Cardiac muscle cell (in vitro differentiated cells and primary cell): ENCODE measurements at places on chromosomes 11 and 22. TPM values are rescaled to one million over a fixed set of nuclear protein-coding genes. Genes with fewer than 3 reads are reported as not detected.

- H3K4me1 ChIP-seq: no peaks in the 10 kb centered on the region
- DNase-seq: no peak
- no peak overlapping the region for H3K27ac ChIP-seq
- no peaks in the 10 kb centered on the region for H3K27me3 ChIP-seq
- no peaks in the 10 kb centered on the region for H3K36me3 ChIP-seq
Observed at GRCh38 chr22:33829546-33830280, 90.6 kb downstream of the LARGE1 start.

- no peaks in the 10 kb centered on the region for H3K36me3 ChIP-seq
- no peaks in the 10 kb centered on the region for H3K27me3 ChIP-seq
- no peak for DNase-seq
- H3K4me3 ChIP-seq: no peak overlapping the region
Observed at GRCh38 chr11:12420706-12421105, 43.3 kb downstream of the PARVA start.

- H3K36me3 ChIP-seq: no peaks in the 10 kb centered on the region
- H3K4me1 ChIP-seq: no peaks in the 10 kb centered on the region
- no peaks in the 10 kb centered on the region for H3K27me3 ChIP-seq
- H3K27ac ChIP-seq: no peak overlapping the region
- H3K4me3 ChIP-seq: no peak overlapping the region
- peak; percentile 35 for DNase-seq
Observed at GRCh38 chr22:36569999-36570398, 41.0 kb upstream of the EIF3D start.

- DNase-seq: no peak
- no peaks in the 10 kb centered on the region for H3K27me3 ChIP-seq
- no peak overlapping the region for H3K4me3 ChIP-seq
- no peaks in the 10 kb centered on the region for H3K36me3 ChIP-seq
- H3K4me1 ChIP-seq: no peaks in the 10 kb centered on the region
Observed at GRCh38 chr22:49227670-49228069, 600.0 kb downstream of the BRD1 start.

GRCh38 chr11:31763296-31763695 lies 47.8 kb downstream of the PAX6 start:
- peaks cover 97% of the 10 kb centered on the region for H3K27me3 ChIP-seq
- H3K4me1 ChIP-seq: no peaks in the 10 kb centered on the region
- DNase-seq: no peak
- no peak overlapping the region for H3K4me3 ChIP-seq

DNA sequence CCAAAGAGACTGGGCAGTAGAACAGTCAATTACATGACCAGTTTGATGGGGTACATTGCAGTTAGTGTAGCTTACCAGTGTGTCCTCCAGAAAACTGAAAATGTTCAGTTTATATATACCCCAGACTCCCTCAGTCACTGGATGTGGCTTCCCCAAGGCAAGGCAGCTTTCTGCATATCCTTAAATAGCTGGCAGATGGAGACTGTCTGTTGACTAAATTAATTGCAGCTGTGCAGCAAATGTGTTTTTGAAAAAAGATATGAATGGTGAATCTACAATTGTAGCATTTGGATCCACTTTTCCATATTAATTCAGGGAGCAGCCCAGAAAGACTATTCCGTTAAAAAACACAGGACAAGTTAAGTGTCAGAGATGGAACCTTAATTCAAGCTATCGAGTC lies 565.1 kb upstream of the CCDC179 start:
- H3K4me1 ChIP-seq: no peaks in the 10 kb centered on the region
- no peaks in the 10 kb centered on the region for H3K27me3 ChIP-seq
- no peak overlapping the region for H3K27ac ChIP-seq
- H3K36me3 ChIP-seq: no peaks in the 10 kb centered on the region
- DNase-seq: no peak

DNA sequence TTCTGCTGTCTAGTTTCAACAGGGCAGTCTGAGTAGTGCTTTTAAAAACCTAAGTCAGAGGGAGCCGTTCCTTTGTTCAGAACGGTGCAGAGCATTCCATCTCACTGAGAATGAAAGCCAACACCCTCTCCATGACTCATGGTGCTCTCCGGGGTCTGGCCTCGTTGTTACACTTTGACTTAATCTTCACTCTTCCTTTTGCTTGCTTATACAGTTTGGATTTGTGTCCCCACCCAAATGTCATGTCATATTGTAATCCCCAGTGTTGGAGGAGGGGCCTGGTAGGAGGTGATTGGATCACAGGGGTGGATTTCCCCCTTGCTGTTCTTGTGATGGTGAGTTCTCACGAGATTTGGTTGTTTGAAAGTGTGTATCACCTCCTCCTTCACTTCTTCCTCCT lies 292.2 kb downstream of the ST3GAL4 start:
- no peaks in the 10 kb centered on the region for H3K27me3 ChIP-seq
- no peaks in the 10 kb centered on the region for H3K4me1 ChIP-seq
- H3K27ac ChIP-seq: no peak overlapping the region
- no peak for DNase-seq

DNA sequence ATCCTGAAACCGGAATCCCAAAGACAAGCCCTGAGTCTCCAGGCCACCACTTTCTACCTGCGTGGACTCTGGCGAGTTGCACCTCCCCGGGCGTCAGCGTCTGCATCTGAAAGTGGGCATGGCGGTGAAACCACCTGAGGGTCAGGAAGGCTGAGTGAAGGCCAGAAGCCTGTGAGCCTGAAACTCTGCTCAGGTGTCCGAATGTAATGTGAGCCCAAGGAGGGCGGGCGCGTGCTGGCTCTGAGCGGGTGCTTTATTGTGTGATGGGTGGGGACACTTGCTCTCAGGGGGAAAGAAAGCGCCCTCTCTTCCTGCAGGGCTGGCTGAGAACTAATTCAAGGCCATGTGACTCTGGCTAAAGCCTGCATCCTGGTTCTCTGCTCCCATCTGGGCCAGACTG lies 135.6 kb downstream of the ST3GAL4 start:
- H3K36me3 ChIP-seq: no peaks in the 10 kb centered on the region
- DNase-seq: no peak
- H3K4me1 ChIP-seq: no peaks in the 10 kb centered on the region
- no peak overlapping the region for H3K27ac ChIP-seq

GRCh38 chr11:128917144-128917724 lies 25.4 kb downstream of the TP53AIP1 start:
- H3K27ac ChIP-seq: no peak overlapping the region
- no peak overlapping the region for H3K4me3 ChIP-seq
- DNase-seq: no peak
- H3K27me3 ChIP-seq: no peaks in the 10 kb centered on the region
- peaks cover 14% of the 10 kb centered on the region for H3K4me1 ChIP-seq

GRCh38 chr11:27361649-27362431 lies 1.2 kb downstream of the CCDC34 start:
- peak overlapping the region; percentile 43 for H3K4me3 ChIP-seq
- H3K27me3 ChIP-seq: no peaks in the 10 kb centered on the region
- H3K27ac ChIP-seq: peak overlapping the region; percentile 72
- no peak for DNase-seq
- H3K36me3 ChIP-seq: peaks cover 8% of the 10 kb centered on the region

DNA sequence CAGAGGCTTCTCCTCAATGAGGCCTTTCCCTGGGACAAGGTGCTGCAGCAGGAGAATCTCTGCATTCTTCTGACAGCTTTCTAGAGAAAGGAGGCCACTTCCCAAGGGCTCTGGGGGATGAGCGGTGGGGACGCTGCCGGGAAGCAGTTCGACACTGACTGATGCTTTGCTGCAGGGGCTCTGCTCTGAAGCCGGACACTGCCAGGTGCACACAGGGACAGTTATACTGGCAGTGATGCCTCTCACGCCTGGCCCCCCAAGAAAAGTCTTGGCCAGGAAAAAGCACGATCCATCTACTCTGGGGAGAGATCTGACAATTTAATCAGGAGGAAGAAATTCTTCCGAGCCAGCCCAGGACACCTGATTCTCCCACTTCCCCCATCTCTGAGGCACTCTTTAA lies 456.9 kb downstream of the OPCML start:
- H3K4me3 ChIP-seq: no peak overlapping the region
- no peaks in the 10 kb centered on the region for H3K4me1 ChIP-seq
- H3K27me3 ChIP-seq: peaks cover 64% of the 10 kb centered on the region
- H3K36me3 ChIP-seq: no peaks in the 10 kb centered on the region
- DNase-seq: no peak

DNA sequence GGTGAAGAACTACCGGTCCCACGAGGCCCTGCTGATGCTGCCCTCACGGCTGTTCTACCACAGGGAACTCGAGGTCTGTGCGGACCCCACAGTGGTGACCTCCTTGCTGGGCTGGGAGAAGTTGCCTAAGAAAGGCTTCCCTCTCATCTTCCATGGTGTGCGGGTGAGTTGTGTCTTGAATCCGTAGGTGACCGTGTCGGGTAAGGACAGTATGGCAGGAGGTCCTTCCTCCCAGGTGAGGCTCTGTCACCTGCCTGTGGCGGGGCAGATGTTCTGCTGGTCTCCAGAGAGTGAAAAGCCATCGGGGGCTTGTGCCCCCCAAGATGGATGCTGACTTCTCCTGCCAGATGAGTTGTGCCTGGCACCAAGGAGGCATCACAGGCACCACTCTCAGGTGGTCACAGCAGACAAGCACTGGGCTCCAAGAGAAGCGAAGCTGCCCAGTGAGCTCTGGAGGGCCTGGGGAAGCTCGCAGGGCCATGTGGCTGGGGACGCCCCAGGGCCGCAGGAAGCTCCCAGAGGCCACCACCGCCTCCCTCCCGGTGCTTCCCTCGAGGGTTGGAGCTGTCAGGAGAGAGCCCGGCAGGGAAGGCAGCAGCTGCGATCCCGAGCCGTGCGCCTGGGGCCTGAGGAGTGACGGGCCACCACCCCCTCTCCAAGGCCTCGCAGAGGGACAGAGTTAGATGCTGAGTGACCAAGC lies 17.3 kb upstream of the PANX2 start:
- H3K4me1 ChIP-seq: no peaks in the 10 kb centered on the region
- DNase-seq: no peak
- no peak overlapping the region for H3K4me3 ChIP-seq
- no peaks in the 10 kb centered on the region for H3K27me3 ChIP-seq
- no peaks in the 10 kb centered on the region for H3K36me3 ChIP-seq

DNA sequence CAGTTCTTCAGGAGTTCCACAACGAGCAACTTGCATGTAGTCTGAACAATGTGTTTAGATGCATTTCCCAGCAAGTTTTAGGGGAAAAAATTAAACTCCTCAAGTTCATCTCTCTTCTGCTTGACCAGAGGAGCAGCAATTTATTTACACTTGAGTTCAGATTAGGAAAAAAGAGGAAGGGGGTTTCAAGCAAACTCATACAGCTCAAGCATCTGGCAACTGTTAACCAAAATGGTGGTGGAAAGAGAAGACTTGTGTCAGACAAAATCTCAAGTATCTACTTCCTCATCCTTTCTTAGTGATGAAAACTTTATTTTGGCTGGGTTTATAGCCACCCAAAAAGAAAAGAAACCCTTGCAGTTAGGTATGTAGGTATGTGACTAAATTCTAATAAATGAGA lies 29.1 kb upstream of the PICALM start:
- no peak overlapping the region for H3K27ac ChIP-seq
- no peak overlapping the region for H3K4me3 ChIP-seq
- H3K36me3 ChIP-seq: no peaks in the 10 kb centered on the region
- DNase-seq: no peak
- no peaks in the 10 kb centered on the region for H3K27me3 ChIP-seq

GRCh38 chr11:6737872-6738466 lies 33.8 kb downstream of the OR2AG2 start:
- H3K36me3 ChIP-seq: no peaks in the 10 kb centered on the region
- H3K27me3 ChIP-seq: no peaks in the 10 kb centered on the region
- H3K4me3 ChIP-seq: no peak overlapping the region
- no peaks in the 10 kb centered on the region for H3K4me1 ChIP-seq
- peak; percentile 61 for DNase-seq

- H3K36me3 ChIP-seq: no peaks in the 10 kb centered on the region
- no peaks in the 10 kb centered on the region for H3K27me3 ChIP-seq
- no peaks in the 10 kb centered on the region for H3K4me1 ChIP-seq
- no peak overlapping the region for H3K4me3 ChIP-seq
- H3K27ac ChIP-seq: no peak overlapping the region
Observed at GRCh38 chr11:96168623-96169022, 174.4 kb downstream of the MAML2 start.

GRCh38 chr11:44017443-44018126 lies 30.2 kb upstream of the ACCSL start:
- no peak for DNase-seq
- no peak overlapping the region for H3K27ac ChIP-seq
- H3K4me1 ChIP-seq: peaks cover 5% of the 10 kb centered on the region
- H3K4me3 ChIP-seq: no peak overlapping the region
- H3K36me3 ChIP-seq: no peaks in the 10 kb centered on the region

DNA sequence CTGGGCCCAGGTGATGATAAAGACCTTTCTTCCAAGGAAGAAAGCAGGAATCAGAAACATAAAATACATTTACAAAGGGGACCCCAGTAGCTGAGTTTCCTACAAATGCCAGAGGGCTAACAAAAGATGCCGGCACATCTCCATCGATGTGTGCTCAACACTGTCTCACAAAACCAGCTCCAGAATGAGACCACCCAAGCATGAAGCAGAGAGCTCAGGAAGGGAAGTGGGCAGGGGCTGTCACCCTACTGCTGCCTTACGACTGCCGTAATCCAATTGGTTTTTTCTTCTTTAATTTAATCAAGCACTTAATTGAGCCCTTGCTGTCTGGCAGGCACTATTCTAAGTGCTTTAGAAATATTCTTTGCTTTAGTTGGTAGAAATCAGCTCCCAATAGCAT lies 26.1 kb downstream of the SMCO4 start:
- no peaks in the 10 kb centered on the region for H3K36me3 ChIP-seq
- no peak for DNase-seq
- peaks cover 30% of the 10 kb centered on the region for H3K4me1 ChIP-seq
- H3K27me3 ChIP-seq: no peaks in the 10 kb centered on the region

GRCh38 chr11:61747192-61747966 lies 5.1 kb upstream of the MYRF start:
- H3K27ac ChIP-seq: no peak overlapping the region
- peaks cover 8% of the 10 kb centered on the region for H3K4me1 ChIP-seq
- H3K27me3 ChIP-seq: no peaks in the 10 kb centered on the region
- no peaks in the 10 kb centered on the region for H3K36me3 ChIP-seq
- H3K4me3 ChIP-seq: no peak overlapping the region
- DNase-seq: peak; percentile 83

The JAML gene
- total RNA-seq: not detected in 2 replicates

The OR51B2 gene
- 1.6 TPM in 1 of 2 replicates, not detected in the other for total RNA-seq

The IL17REL gene
- total RNA-seq: 1.8 TPM in 1 of 2 replicates, not detected in the other

The H19 gene
- 262 and 316 TPM in 2 replicates for total RNA-seq

The OTOG gene
- total RNA-seq: 0.14 and 0.15 TPM in 2 replicates

The GAS2 gene
- 9.6 TPM in 2 replicates for total RNA-seq

The MAP6 gene
- total RNA-seq: 2.9 and 3.8 TPM in 2 replicates

The NRGN gene
- 1.1 and 2.1 TPM in 2 replicates for total RNA-seq

The NRXN2 gene
- total RNA-seq: 1.2 and 1.4 TPM in 2 replicates
